ENCODE measurements at places on chromosomes 1 and 21.

DNA sequence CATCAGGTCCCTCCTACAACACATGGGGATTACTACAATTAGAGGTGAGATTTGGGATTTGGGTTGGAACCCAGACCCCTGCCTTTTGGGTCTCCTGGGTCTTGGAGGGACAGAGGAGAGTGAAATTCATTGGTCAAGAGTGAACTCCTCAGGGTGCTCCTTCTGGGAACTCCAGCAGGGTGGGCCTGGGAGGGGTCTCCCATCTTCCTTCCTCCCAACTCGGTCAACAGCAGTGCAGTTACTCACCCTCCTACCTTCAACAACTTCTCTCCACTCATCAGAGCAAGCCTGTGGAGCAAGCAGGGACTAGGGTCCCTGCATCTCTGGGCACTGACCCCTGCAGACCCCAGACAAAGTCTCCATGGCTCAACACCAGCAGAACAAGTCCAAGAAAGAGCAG lies 89.3 kb upstream of the TMPRSS2 start:
- DNase-seq: no peak

GRCh38 chr1:115717541-115717940 lies 51.0 kb downstream of the CASQ2 start:
- DNase-seq: no peak

DNA sequence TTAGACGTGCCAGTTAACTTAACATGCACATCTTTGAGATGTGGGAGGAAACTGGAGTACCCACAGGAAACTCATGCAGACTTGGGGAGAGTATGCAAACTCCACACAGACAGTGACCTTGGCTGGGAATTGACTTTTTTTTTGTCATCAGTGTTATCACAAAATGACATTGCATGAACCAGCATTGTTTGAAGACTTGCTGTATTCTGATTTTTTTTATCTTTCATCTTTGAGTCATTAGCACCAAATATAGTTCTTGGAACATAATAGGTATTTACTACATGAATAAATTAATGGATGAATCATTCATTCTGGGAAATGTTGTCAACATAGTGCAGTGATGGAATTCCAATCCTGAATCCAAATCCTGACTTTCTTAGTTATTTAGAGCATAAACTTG lies 77.0 kb downstream of the ATF6 start:
- DNase-seq: no peak

DNA sequence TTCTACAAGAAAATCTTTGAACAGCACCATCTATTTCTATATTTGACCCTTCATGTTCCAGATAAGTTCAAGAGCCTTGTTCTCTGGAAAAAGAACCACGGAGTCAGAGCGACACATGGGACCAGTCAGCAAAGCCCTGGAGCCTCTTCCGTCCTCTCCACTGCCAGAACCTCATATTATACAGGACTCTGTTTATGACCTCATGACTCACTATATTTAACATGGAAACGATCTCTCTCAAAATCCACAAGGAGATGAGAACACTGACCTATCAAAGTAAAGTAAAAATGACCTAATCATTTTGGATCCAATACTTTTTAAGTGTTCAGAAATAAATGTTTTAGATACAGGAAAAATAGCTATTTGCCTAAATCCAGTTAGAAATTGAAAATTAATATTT lies 124.6 kb upstream of the KRTAP19-8 start:
- DNase-seq: no peak

GRCh38 chr1:42118125-42118524 lies 35.1 kb upstream of the GUCA2B start:
- DNase-seq: no peak

DNA sequence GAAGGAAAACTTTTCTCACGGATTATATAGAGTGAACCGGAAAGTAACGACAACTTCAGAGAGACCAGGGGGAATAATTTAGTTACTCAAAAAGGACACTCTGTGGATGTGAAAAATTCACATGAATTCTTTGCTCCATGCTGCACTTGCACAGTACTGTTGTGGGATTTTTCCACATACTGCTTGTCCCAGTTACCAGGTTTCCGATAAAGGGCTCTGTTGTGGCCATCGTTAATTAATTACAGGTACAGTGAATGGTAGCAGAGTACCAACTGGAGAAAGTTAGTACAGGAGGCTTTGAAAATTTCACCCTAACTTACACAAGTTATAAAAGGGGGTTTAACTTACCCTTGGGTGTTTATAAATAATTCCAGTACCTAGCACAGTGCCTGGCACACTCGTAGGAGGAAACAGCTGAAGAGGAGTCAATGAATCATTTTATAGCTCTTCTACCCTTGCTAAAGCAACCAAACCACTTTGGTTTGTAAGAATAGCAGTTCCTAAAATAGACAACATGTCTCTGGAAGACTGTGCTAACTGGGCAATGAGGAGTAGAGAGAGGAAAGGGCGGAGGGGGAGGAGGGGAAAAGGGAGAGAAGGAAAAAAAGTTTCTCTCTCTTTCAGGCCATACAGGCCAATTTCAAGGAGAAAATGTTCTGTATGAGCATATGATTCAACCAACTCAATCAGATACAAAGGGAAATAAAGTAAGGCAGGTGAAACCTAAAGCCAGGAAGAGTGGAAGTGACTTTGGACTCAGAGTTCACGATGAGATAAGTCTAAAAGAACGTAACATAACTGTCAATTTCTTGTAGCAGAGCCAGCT lies 98.3 kb upstream of the MAGI3 start:
- DNase-seq: no peak

DNA sequence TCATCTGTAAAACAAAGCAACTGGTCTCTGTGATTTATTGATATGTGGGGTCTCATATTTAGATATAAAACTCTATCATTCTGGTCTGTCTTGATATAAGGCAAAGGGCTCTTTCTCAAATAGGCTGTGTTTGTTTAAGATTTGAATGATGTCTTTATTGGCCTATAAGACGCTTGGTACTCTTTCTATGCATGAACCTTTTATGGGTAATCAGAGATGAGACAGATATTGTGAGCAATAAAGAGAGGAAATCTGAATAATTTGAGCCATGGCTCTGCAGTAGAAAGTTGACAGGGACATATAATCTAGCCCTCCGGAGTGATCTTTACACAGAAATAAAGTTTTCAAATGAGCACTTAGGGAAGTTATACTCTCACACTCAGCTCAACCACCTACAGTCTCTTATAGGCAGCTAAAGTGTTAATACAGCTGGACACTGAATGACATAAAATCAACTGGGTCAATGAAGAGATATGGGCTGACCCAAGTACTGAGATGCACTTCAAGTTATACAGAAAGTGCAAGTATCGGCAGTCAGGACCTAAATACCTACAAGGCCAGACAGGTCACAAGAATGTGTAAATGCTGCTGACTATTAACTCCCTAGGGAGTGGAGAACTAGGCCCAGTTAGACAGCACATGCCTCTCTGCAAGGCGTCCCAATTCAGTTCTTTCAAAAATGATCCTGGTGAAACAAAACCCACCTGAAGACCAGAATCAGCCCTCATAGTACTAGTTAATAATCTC lies 111.0 kb downstream of the PTPN14 start:
- DNase-seq: no peak

DNA sequence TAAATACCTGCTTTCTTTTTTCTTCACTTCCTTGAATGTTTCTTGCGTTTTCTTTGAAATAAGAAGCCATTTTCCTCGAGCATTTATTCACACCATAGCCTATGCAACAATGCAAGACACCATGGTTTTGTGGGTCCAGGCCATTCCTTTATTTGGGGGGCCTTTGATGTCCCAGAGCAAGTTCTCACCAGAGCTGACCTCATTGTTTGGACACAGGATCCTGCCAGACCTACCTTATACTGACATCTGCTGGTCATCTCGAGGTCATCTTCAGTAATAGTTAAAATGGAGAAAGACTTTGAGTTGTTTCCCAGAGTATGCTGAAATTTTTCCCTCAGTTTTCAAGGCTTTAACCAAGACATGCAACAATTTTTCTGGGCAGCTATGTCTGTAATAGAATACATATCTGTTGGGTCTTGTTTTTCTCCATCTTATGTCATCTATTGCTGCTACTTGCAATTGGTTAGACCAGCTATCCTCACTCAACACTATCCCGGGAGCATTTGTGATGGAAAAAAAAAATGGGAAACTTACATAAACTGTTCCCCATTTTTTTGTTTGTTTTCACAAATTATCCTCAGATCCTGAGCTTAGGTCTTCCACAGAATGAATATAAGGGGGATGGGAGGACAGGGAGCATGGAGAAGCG lies 34.0 kb upstream of the BACE2 start:
- DNase-seq: no peak

DNA sequence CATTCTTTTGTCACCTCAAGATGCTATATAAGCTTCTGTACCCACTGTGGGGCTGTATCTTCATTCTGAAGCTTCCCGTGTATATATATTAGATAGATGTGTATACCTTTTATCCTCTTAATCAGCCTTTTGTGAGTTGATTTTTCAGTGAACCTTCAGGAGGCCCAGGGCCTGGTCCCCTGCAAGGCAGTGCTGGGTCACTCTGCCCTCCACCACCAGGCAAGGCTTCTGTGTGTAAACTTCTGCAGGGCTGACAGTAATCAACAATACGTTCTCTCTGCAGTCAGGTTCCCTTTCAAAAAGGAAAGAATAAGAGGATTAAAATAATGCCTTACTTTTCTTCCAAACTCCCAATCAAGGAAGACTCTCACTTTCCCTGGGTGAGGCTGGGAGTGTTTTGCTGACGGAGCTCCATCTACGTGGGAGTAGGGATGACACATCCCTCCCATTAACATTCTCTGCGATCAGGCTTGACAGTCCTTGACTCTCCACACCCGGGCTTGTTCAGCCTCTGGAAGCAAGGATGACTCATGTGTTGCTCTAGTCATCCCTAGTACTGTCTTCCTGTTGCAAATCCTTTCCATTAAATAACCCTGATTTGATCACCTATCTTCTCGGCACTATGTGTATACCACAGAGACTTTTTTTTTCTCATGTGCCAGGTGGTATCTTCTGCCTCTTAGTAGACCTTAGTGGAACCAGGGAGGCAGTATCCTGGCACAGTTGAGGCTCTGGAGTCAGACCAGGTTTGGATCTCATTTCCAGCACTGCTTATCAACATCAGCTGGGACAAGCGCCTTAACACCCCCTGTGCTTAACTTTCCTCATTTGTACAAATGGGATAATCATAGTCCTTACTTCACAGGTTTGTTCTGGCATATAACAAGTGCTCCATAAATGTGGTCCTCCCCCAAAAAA lies 70.3 kb upstream of the KCNK1 start:
- DNase-seq: no peak

DNA sequence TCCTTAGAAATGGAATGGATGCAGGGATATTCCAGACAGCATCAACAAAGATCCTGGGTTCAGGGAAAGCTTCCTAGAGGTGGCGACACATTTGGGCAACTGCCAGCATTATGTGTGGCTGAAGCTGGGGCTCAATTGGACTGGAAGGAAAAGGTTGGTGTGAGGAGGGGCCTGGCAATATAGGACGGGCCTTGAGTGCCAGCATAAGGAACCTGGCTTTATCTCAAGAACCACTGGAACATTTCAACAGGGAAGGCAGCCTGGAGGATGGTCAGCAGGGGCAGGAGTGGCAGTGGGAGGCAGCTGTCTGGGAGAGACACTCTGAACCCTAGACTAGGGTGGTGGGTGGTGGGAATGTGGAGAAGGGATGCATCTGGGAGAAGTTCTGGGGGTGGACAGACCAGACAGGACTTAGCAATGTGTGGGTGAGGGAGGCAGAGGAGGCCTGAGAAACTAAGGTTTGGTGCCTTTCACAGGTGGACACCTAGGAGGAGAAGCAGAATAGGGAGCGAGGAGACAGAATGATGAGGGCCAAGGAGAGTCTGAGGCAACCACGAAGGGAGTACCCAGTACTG lies 3.5 kb downstream of the SH3BGRL3 start:
- DNase-seq: no peak

DNA sequence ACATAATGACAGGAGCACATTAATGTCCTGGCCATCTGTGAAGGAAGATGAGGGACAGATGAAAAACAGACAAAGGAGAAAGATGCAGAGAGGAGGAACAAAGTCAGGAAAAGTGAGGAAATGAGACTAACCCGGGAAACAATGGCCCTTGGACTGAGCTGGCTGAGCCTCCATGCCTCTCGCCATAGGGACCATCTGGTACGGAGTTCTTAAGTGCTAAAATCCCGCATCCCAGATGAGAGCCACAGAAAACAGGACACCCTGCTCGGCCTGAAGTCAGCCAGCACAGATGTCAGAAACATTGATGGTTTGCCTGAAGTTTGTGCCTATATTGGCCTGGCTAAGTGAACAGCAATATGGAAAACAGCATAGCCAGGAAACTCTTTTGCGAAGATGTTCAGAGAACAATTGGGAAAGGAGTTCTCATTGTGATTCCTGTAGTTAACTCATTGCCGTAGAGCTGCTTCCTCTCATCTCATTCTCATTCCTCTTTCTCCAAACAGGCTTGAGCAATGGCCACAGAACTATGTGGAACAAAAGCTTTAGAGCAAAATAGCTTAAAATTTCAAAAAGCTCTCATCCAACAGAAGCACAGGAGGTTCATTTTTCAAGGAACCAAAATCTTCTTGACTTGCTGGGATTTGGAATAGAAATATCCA lies 96.6 kb downstream of the ASTN1 start:
- DNase-seq: no peak

DNA sequence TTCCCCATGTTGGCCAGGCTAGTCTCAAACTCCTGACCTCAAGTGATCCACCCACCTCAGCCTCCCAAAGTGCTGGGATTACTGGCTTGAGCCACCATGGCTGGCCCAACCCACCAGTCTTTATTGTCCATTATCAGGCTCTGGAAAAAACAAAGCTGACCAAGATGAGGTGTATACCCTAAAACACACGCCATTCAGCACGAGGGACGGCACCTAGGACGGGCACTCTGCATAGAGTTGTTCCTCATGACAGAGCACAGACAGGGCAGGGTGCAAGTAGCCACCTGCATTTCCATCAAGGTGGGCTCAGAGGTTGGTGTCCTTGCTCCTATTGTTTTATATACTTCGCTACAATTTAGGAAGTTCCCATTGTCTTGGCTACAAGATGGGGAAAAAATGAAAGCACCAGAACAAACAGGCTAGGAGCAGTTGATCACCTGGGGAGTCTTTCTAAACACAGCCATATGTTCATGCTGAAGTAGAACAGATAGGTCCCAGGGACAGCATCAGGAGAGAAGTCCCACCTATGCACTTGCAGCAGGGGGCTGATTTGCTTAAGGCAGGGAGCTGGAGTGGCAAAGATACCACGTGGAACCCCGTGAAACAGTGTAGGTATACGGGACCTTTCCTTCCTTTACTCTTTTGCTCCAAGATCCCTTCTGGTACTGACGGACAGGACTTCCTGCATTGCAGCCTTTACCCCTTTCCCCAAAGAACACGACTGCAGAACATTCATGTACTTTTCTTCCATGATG lies 4.5 kb downstream of the KRTCAP2 start:
- DNase-seq: no peak

- DNase-seq: no peak
Observed at GRCh38 chr21:26952374-26953066, 14.4 kb downstream of the ADAMTS5 start.
